ENCODE measurements at places on chromosomes 3 and 15.

DNA sequence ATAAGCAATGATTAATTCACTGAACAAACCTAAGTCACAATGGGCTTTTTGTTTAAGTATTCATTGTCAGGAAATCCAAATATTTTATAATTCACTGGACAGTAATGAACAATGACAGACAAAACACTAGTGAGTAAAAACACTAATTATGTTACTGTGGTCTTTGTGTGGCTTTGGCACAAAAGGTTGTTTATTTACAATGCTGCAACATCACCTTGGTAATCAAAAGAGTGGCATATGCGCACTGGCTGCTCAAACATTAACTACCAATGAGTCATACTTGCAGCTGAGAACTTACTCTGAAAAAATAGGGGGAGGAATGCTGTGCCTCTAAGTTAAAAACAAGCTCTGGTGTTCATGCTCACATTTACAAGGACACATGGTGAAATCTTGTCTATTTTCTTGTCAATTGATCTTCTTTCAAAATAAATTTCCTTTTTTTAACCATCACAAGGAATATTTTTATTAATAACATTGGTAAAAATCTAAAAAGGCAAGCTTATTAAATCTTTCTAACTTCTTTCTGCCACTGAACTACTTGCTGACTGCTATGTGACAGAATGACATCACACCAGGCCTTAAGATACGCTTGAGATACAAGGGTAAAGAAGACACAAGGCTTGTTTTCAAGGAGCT lies 85.2 kb upstream of the PPIB start:
- no peak for DNase-seq

- no peak for DNase-seq
Measured at GRCh38 chr15:76070192-76070591, 10.4 kb downstream of the TMEM266 start.

GRCh38 chr3:61466357-61466756 lies 95.0 kb upstream of the PTPRG start:
- DNase-seq: no peak

GRCh38 chr3:115660646-115661337 lies 37.5 kb downstream of the GAP43 start:
- no peak for DNase-seq

- no peak for DNase-seq
Measured at GRCh38 chr3:107028626-107029025, 348.6 kb upstream of the CCDC54 start.

DNA sequence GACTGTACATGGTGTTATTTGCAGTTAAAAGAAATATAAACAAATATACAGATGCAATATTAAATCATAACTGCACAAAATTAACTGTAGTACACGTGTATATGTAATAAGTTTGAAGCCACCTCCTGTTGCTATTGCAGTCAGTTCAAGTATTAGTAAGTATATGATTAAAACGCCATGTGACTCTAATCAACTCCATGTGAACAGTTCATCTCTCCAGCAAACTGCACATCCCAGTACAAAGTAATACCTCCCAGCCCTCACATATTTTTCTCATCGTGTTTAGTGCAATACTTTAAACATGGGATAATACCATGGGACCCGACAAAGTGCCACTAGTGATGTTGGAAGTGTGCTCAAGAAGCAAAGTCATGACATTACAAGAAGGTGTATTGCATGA lies 34.6 kb downstream of the PDCD10 start:
- no peak for DNase-seq

- DNase-seq: no peak
Measured at GRCh38 chr3:59424268-59425010, 374.6 kb upstream of the CFAP20DC start.

DNA sequence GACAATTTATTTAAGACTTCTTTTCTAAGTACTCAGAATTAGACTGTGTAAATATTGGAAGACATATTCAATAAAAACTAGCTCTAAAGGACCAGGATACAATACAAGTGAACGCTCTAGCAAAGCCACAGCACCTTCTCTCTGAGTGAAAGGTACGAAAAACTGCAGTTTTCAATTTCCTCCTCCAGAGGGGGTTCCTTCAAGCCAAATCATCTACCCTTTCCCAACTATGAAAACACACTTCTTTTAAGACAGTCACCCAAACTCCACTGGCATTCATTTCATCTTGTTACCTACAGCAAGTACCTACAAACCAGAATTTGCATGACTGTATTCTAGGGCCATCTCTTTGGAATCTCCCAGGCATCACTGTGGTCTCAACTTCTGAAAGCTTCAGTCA lies 165.8 kb downstream of the ERC2 start:
- no peak for DNase-seq

- DNase-seq: no peak
Measured at GRCh38 chr3:148992635-148993255, 1.4 kb downstream of the GYG1 start.

DNA sequence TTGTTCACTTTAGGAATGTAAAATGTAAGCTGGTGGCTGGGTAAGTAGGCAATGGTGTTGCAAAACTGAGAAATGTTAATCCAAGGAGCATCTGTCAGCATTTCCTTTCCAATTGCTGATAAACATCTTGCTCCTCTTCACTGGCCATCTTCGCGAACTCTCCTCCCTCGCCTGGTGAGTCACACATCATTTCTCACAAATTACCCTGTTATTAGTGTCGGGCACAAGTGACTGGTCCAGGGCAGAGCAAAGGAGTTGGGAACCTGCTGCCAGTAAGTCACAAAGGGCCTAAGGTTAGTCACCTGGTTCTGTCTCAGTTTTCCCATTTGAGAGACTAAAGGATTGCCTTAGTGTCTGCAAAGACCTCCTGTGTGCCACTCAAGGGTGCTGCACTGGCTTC lies 13.0 kb downstream of the CERS3 start:
- no peak for DNase-seq

- DNase-seq: no peak
Measured at GRCh38 chr3:171189394-171190080, 163.0 kb upstream of the SLC2A2 start.

DNA sequence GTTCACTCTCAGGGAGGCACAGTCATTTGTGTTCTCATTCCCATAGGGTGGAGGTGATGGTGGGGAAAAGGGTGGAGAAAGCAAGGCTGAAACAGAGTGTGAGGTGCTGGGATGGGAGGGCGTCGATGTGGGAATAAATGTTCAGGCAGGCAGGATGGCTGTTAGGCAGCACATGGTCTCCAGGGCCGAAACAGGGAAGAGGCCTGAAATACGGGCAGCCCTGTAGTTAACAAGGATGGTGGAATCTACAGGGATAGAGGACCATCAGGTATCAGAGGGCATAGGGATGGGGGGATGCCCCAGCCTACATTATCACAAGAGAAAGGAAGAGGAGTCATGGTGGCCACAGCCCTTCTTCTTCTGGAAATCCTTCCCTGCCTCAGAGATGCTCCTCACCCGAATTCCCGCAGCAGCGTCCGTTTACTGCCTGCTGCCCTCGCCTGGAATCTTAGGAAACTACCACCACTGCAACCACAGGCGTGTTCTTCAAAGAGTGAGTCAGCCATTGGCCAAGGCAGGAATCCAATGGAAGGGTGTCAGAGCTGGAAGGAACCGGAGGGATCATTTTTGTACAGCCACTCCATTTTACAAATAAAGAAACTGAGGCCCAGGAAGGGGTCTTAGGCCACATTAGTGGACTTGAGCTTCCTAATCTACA lies 49.7 kb upstream of the POMGNT2 start:
- DNase-seq: no peak

DNA sequence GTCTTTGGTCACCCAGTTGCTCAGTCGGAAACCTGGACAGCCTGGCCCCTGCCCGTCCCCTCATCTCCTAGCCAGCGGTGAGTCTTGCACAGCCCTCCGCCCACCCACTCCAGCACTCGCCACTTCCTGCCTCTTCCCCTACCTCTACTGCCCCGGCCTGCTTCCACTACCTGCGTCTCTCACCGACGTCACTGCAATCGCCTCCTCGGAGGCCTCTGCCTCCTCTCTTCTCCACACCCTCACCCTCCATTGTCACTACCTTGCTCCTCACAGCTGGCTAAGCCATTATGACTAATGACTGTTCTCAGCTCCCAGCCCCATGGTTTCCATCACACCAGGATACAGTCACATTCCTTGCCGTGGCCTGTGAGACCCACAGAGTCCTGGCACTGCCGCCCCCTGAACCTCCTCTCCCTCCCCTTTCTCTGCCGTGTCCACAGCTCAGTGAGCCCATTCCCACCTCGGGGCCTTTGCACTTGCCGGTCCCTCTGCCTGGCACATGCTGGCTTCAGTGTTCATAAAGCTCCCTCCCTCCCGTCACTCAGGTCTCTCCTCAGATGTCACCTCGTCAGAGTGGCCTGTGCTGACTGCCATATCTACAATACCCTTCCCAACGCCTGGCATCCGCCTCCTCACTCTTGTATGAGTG lies 104.8 kb downstream of the FBLN2 start:
- DNase-seq: peak; percentile 26

- no peak for DNase-seq
Measured at GRCh38 chr3:150180334-150180733, 209.6 kb upstream of the PFN2 start.

DNA sequence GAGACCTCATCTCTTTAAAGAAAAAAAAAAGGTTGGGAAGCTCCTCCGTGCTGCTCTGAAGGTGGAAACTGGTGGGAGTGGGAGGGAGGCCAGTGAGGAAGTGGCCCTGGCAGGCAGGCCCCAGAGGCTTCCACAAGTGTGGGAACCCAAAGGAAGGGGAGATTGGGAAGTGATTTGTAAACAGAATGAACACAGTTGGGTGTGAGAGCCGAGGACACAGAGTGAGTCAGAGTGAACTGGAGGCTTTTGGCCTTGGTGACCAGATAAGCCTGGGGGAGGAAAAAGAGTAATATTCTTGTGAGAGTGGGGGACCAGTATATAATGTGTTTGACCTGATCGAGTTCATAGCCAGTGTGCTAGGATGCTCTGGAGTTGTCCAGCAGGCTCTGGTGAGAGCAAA lies 23.0 kb downstream of the MKRN2 start:
- no peak for DNase-seq

- no peak for DNase-seq
Measured at GRCh38 chr3:68904064-68904463, 28.3 kb downstream of the TAFA4 start.

DNA sequence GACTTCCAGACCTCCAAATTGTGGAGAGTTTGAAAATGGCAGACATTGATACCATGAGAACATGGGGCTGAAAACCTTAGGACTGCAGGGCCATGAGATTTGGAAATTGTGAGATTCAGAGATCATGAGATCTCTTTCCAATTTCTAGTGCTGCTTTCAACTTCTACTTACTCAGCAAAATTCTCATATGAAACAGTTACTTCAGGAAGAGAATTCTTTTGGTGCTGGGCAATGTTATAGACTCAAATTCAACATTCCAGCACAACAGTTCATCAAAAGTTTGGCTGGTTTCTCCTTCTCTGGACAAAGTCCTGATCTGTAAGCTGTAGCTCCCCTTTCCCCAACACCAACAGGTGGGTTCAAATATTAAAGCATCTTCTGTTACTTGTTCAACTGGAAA lies 506.9 kb upstream of the NECTIN3 start:
- no peak for DNase-seq

GRCh38 chr3:108133048-108133369 lies 42.2 kb upstream of the CD47 start:
- DNase-seq: no peak

- no peak for DNase-seq
Measured at GRCh38 chr3:160697637-160698380, 20.8 kb downstream of the ARL14 start.

DNA sequence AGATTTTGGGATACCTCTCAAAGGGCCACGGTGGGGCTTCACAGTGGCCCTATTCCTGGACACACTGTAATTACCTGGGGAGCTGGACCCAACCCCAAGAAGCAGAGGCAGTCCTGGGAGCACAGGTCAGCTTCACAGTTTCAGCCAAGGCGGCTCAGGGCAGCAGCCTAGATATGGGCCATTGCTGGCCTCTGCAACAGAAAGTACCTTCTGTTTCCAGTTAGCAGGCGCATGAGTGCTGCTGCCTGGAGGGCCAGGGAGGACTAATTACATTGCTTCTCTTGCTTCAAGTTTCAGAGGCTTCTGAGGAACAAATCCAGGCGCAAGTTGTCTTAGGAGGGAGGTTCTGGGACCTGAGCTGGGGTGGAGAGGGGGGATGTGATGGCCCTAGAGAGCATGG lies 13.5 kb upstream of the DUSP7 start:
- no peak for DNase-seq

Data from activated CD4-positive, alpha-beta T cell treated with anti-CD3 and anti-CD28 coated beads, Interleukin-2, amount 50 U/mL, for 48 hours (primary cell).